ENCODE measurements at places on chromosomes 4 and X.

DNA sequence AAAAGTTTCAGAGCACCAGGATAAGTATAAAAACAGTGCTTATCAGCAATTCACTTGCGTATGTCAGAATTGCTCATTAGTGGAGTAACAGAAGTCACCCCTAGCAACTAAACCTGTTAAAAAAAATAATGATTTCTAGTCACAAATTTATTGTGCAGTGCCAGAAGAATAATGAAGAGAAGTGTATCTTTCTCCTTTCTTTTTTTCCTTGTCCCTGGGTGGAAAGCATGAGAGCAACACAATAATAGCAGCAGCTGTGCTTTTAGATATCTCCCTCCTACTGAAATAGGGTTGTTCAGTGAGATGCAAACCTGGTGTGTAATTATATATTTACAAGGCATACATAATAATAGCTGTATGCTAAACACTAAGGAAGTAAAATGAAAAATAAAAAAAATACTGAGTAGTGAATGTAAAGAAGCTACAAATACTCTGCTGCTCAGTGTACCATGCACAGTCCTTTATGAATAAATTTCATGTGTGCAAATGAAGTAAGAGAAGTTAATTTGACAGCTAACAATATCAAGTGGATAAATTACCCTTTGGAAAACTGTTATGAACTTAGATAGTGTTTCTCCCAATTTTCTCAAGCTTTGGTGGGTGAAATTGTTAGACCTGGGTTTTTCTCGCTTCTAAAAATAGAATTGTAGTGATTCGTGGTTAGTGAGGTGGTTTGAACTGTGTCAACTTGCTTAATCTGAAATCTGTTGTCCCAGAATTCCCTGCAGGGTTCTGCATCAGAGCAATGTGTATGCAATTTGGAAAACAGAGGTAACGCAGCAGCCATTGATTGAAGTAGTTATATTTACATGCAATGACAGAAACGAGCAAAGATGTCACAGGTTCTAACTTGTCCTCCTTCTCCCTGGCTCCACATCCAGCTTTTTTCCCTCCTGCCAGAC lies 125.7 kb upstream of the NDST3 start:
- no peak for DNase-seq

GRCh38 chrX:38538134-38538533 lies 23.2 kb upstream of the TSPAN7 start:
- no peak for DNase-seq

DNA sequence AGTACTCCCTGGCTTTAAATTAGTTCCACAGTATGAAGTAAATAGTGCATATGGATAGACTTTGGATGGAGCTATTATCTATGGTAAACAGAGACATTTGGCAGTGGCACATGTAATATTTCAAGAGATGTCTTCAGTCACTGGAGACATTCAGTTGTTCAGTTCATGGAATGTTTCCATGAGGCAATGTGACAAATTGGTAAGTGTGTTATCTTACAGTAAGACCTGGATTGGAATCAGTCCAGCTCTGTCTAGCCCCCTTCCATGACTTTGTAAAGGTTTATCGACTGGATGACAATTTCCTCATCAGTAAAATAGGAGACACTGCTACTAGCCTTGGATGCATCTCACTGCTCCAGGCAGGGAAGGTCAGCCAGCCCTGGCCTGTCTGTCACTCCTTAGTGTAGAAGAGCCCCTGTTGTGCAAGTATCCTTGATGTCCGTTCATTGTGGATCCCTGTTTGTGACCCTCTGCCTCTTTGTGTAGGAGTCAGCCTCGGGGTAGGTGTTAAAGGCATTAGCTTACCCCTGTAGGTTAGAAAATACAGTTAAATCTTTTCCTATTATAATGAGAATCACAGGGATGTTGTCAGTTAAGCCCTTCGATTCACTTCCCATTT lies 335.9 kb downstream of the ANK2 start:
- DNase-seq: no peak

- DNase-seq: no peak
Measured at GRCh38 chr4:165802452-165802851, 70.6 kb upstream of the TLL1 start.

DNA sequence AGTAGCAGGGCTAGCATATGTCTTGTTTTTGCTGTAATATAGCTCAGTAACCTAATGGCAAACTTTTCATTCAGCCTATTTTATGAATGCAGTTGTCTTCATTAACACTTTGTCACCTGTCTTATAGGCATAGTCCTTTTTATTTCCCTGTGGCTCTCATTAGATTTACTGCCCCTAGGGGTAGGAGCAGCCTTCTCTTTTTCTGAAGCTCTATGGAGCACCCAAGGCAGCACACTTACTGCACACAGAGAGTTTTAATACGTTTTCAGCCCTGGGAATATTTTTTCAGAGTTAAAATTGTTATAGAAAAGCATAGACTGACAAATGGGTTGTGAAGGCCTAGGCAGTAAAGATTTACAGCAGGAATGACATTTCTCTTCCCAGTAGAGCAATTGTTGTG lies 406.8 kb downstream of the TMA16 start:
- DNase-seq: no peak

DNA sequence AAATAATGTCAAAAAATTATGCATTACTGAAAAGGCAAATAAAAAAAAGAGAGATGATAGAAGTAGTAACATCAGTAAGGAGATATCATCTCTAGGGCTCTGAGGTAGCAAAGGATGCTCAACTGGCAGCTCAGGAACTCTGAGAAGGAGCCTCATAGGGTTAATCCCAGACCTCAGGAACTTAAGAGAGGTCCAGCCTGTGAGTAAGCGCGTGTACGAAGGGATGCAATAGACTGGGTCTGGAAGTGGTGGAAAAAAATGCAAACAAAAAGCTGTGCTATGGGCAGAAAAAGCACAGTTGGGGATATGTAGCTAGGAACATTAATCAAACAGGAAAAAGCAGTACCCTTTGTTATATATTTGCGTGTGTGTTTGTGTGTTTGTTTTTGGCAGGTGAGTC lies 282.0 kb downstream of the GALNTL6 start:
- no peak for DNase-seq

DNA sequence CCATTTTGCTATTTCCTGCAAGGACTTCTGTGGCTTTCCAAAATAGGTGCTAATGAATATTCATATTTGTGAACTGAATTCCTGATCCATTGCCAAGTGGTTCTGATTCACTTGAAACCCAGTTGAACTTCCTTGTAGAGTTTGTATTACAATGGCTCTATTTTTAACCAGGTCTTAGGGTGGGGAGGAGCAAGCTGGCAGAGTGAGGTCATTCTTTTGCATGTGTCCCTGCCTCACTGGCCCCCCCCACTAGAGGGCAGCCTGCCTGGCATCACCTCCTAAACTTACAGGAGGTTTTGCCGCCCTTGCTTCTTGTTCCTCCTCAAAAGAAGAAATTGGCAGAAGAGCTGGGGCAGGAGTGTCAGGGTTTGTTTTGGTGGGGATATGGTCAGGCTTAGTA lies 10.5 kb downstream of the PTTG2 start:
- DNase-seq: peak; percentile 33

- no peak for DNase-seq
Measured at GRCh38 chr4:123628288-123628687, 231.7 kb downstream of the SPRY1 start.

DNA sequence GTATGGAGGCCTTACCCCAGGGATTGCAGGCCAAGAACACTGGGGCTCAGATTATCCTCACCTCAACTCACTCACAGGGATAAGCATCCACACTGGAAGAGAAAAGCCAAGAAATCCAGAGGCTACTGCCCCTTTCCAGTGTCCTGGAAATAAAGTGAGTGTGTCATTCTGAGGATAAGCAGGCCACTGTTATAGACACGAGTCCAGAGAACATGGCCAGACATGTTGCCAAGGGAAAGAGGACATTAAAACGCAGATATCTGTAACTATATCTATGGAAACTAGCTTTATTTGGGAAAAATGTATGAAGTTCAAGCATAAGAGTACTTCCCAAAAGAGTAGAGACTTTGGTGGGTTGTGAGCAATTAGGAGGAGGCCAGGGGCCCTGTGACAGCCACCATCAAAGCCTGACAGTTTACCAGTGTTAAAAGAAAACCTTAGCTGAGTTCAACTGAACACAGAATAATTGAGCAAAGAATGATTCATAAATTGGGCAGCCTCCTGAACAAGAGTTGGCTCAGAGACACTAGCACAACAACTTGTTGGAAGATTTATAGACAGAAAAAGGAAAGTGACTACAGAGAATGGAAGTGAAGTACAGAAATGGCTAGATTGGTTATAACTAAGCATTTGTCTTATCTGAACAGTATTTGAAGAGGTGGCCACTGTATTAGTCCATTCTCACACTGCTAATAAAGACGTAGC lies 1222.2 kb downstream of the STIM2 start:
- DNase-seq: no peak

- DNase-seq: no peak
Measured at GRCh38 chrX:118976599-118977340, 2.4 kb downstream of the LONRF3 start.

DNA sequence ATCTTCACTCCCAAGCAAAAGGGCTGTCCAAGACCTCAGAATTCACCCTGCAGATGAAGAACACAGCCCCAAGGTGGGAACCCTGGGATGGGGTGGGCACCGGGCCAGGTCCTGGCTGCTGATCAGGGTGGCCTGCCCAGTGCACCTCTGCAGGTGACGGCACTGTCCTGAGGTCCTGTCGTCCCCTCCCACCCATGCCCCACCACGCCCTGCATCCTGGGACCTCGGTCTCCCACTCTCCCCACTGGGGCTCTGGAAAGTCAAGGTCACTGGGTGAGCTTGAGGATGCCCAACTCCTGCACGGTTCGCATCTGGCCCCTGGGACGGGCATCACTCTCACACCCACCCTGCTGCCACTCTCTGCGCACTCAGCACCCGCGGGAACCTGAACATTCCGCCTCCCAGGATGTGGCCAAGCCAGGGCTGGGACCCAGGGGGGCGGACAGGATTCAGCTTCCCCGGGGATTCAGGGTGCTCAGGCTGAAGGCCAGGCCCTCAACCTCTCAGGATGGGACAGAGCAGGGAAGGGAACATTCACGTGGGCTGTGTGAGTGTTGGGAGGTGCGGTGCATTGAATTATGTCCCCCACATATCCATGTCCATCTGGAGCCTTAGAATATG lies 115.9 kb downstream of the CPZ start:
- DNase-seq: no peak

GRCh38 chrX:29561417-29561816 lies 653.9 kb upstream of the MAGEB2 start:
- no peak for DNase-seq

GRCh38 chr4:175542786-175543185 lies 269.3 kb downstream of the GPM6A start:
- DNase-seq: no peak

DNA sequence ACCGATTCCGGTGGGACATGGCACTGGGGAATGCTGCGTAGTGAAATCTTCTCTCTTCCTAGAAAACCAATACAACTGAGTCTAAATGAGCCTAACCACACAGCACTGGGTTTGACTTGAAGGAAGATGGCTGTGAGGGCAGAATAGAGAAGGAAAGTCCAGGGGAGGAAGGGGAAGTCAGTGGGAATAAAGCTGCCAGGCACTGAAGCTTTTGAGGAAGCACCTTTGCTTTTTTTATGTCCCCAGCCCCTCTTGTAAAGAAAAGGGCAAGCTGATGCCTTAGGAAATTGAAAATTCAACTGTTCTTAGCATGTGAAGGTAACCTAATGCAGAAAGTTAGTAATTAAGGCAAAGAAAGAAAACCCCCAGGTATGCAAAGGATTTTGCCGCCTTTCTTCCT lies 20.6 kb downstream of the MED28 start:
- no peak for DNase-seq

GRCh38 chr4:102599455-102599854 lies 98.3 kb downstream of the NFKB1 start:
- no peak for DNase-seq

DNA sequence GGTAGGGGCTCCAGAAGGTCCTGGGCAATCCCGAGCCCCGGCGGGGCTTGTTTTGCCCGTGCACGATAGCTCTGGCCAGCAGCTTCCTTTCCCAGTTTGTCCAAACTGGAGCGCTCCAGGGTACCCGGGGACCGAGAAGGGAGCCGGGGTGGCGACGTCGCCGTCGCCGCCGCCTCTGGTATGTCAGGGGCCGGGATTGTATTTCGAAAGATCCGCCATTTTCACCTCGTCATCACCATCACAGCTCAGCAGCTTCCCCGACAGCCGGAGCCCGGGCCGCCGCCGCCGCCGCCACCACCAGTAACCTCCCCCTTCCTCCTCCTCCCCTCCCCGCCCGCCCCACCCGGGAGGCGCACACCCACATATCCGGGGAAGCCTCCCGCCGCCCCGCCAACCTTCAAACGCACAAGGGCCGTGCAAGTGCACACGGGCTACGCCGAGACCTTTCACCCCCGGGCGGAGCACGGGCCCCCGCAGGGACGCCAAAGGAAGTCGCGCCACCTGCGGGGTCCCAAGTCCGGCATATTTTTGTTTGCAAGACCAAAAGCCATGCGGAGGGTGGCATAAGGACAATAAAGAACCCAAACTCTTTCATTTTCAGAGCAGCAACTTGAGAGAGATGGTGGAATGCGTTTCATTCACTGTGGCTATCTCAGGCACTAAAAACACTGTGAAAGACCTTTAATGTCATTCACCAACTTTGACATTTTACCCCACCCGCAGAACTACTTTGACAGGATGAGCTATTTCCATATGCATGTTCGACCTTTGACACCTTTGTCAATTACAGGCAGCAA lies at the start of gene LIN54:
Gene LIN54, minus strand, starts transcription at position 302 of the 797 bp plus-strand sequence. CDS start 25,979 bp downstream, outside the sequence.
- peak; percentile 72 for DNase-seq

DNA sequence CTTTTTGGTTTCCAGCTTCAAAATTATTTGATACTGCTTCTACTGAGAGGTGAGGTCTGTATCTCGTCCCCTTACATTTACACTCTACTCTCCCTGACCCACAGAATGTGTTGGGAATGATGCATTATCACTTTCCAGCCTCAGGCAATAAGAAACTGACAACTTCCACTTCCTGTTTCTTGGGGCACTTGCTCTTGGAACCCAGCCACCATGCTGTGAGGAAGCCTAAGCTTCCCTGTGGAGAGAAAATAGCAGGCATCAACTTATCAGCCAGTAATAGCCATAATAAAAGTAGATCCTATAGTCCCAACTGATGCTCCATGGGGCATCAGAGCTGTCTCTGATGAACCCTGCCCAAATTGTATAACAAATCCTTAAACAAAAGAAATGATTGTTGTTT lies 32.6 kb downstream of the RELL1 start:
- no peak for DNase-seq

DNA sequence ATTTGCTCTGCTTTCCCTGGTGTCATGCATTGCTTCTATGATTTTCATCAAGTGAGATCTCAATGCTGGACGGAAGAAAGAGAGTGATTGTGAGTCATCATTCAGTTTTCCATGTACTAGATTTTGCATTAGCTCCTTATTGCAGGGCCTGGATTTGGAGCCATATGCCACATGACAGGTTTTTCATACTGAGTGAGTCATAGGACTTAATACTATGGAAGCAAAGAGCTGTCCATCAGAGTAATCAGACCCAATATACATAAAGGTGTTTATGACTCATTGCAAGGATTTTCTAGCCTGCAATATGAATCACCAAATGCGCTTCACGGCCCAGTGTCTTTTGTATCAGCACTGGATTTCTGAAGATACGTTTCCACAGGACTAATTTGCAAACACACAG lies 11.2 kb upstream of the TFDP3 start:
- no peak for DNase-seq

All from stimulated activated CD4-positive, alpha-beta T cell treated with anti-CD3 and anti-CD28 coated beads, TNF-alpha, amount 100 ng/mL, for 48 hours (primary cell).